ENCODE measurements at places on chromosomes 7 and 10. TPM values are rescaled to one million over a fixed set of nuclear protein-coding genes. Genes with fewer than 3 reads are reported as not detected.

Gene STEAP1B
- polyA plus RNA-seq, result 0.36 TPM

Gene AOAH
- 1.1 TPM for polyA plus RNA-seq

Gene SAMD9L
- polyA plus RNA-seq, result 2.8 TPM

Gene SPDYE11
- not detected for polyA plus RNA-seq

Gene ATOH7
- polyA plus RNA-seq, result 0.05 TPM
